Activated CD4-positive, alpha-beta T cell treated with anti-CD3 and anti-CD28 coated beads, Interleukin-2, amount 50 U/mL, for 16 hours (primary cell): ENCODE measurements at places on chromosomes 6 and 20.

GRCh38 chr6:87289571-87289970 lies 32.8 kb upstream of the SMIM8 start:
- DNase-seq, result no peak

DNA sequence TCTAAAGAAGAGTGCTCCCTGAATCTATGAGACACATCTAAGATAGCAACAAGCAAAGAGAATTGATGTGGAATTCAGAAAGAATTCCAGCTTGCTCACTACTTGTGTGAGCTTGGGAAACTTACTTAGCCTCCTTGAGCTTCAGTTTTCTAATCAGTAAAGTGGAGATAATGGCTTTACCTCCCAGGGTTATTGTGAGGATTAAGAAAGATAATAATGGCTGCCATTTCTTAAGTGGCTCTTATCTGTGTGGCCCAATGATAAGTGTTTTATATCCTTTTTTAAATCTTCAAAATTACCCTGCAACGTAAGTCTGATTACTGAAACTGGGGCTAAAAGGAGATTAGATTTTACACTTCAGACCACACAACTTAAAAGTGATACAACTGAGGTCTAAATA lies 418.5 kb downstream of the LMBRD1 start:
- no peak for DNase-seq

DNA sequence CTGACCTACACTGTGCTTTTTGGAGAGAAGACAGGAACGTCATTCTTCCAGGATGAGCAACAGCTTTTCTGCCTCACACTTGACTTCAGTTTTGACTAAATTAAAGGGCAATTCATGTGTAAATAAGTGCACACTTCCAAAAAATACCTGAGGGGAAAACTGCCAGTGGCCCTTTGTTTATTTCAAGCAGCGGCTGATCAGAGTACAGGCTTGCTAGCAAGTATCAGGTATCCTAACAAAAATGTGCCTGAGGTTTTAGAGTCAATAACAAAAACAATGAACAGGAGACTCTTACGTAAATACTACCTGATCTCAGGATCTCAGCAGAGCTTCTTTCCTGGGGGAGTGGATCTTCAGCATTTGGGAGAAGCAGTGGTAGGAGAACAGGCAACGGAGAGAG lies 12.4 kb downstream of the LY86 start:
- no peak for DNase-seq

DNA sequence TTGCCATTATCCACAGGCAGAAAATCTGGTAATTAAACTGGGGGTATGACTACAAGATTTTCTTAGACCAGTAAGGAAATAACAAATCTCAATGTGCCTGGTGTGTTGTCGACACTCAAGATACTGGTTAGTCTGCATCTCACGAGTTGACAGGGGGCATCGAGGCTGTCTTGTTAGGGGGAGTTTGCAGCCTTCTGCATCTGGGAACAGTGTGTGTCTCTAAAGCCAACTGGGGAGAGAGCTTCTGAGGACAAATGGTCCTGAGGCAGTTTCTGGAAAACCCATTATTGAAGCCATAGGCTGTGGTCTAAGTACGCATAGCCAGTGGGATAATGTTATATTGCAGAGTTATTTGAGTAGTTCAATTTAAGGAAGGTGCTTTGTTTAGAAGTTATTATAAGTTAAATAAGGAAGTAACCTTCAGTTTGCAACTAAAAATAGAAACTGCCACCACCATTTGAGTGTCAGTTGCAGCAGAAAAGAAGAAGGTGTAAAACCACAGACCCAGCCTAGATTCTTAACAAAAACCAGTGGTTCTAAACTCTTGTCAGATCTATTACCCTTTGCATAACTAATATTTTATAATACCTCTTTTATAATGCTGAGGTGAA lies 15.4 kb upstream of the MAPK13 start:
- peak; percentile 32 for DNase-seq

GRCh38 chr6:76764057-76764456 lies 691.6 kb upstream of the IMPG1 start:
- no peak for DNase-seq

- DNase-seq, result no peak
Observed at GRCh38 chr6:116106146-116106545, 5.5 kb downstream of the NT5DC1 start.

DNA sequence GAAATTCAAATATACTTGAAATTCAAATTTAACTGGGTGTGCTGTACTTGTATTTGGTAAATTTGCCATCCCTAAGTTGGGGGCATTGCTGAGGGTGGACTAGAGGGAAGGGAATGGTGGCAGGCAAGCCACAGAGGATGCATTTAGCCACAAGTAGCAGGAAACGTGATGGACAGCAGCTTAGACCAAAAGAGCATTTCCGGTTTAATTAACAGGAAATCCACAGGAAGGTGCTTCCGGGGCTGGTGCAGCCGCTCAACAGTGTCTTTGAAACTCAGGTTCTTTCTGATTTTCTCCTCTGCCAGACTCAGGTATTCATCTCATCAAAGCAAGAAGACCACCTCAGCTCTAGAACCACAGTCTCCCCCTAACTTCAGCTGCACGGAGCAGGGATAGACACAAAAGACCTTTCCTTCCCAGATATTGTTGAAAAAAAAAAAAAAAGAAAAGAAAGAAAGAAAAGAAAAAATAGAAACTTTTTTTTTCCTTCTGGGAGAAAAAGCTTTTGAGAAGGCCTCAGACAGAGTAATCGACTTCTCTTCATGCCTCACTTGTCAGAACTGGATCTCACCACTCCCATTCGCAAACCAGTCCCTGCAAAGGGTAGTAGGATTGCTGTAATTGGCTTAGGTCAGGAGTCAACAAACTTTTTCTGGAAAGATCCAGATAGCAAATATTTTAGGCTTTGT lies 8.0 kb upstream of the BCAS1 start:
- peak; percentile 58 for DNase-seq

GRCh38 chr6:54040545-54040944 lies 70.7 kb upstream of the MLIP start:
- DNase-seq, result no peak

- no peak for DNase-seq
Observed at GRCh38 chr6:21133901-21134300, 459.6 kb upstream of the SOX4 start.

- no peak for DNase-seq
Observed at GRCh38 chr6:132746048-132746447, 11.7 kb downstream of the VNN2 start.

DNA sequence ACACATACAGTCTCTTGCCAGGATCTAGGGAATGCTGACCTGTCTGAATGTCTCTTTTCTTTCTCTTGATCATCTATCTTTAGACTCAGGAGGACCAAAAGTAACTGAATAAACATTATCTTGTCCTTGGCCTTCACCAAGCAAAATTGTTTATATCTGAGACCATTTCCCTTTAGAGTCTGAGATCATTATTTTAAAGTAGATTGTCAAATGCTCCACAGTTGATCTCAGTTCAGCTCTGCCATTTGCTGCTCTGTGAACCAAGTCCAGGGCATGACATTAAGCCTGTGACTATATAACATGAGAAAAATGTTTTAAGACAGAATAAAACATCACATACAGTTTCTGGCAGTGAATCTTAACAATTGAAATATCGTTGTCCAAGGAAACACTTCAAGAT lies 148.3 kb upstream of the NRSN1 start:
- DNase-seq, result no peak

DNA sequence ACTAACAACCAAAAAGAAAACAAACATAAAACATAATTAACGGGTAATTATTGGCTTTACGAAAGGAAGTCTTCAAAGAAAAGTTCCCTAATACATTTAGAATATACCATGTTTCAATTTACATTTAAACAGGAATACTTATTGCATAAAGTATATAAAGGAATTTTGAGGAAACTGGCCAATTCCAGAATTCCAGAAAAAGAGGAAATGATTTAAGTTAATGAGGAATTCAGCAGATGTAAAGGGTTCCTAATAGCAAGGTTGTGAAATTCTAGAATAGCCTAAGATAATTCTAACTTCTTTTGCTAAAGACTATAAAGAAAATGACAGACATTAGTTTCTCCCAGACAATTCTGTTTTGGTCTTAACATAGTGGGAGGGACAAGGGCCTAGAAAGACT lies 35.0 kb downstream of the DTNBP1 start:
- no peak for DNase-seq

DNA sequence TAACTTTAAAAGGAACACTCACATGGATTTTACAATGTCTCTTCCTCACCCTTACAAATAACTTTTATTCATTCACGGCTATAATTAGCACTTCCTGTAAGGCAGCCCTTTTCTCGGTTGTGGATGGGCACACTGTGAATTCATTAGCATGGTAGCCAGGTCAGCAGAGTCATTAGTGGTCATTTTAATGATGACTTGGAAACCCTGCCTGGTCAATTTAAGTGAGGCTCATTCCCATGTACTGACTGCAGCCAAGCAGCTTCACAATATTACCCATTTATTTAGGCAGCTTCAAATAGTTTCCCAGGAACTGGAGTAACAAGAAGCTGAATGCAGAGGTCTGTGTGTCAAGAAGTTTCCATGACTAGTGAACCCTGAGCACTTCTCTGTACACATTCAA lies 248.8 kb downstream of the KHDC1L start:
- no peak for DNase-seq

DNA sequence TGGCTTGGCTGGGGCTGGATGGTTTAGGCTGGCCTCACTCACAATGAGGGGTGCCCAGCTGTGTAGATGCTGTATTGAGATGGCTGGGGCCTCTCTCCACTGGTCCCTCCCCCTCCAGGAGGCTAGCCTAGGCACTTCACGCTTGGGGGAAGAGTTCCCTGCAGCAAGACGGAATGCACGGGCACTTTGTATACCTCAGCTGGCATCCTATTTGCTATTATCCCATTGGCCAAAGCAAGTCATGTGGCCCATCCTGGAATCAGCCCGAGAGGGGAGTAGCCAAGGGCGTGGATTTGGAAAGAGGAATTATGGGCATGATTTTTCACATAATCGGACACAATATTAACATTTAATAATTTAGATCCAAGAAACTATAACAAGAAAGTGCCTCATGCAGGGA lies 64.3 kb downstream of the ISM1 start:
- no peak for DNase-seq

- DNase-seq, result no peak
Observed at GRCh38 chr20:40770564-40771307, 81.7 kb upstream of the MAFB start.

GRCh38 chr20:16760431-16761304 lies 12.5 kb downstream of the OTOR start:
- DNase-seq, result no peak

GRCh38 chr6:166032366-166033200 lies 135.1 kb downstream of the TBXT start:
- no peak for DNase-seq

- no peak for DNase-seq
Observed at GRCh38 chr6:143708889-143709288, 31.1 kb downstream of the PHACTR2 start.

GRCh38 chr6:11815231-11815630 lies 36.6 kb upstream of the ADTRP start:
- no peak for DNase-seq

- DNase-seq, result no peak
Observed at GRCh38 chr6:159969204-159969912, 476 bp downstream of the IGF2R start.

DNA sequence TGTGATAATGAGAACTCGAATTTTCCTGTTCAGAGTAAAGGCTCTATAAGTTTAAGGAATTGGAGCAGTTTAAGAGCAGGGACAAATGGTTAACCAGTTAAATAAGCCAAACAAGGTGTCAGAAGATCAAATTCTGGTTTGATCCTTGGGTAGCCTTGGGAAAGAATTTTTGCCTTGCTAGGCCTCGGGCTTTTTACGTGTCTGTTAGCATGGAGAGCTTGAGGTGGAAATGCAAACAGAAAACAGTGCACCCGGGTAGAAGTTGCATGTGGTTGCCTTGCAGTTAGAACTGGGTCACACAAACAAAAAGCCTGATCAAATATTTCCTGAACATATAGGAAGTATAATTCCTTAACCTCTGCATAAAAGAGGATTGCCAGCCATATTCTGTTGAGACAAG lies 58.3 kb downstream of the RIN2 start:
- no peak for DNase-seq

GRCh38 chr20:4782378-4782772 lies 60.7 kb downstream of the PRND start:
- no peak for DNase-seq

- no peak for DNase-seq
Observed at GRCh38 chr6:128240024-128240428, 280.4 kb downstream of the PTPRK start.

DNA sequence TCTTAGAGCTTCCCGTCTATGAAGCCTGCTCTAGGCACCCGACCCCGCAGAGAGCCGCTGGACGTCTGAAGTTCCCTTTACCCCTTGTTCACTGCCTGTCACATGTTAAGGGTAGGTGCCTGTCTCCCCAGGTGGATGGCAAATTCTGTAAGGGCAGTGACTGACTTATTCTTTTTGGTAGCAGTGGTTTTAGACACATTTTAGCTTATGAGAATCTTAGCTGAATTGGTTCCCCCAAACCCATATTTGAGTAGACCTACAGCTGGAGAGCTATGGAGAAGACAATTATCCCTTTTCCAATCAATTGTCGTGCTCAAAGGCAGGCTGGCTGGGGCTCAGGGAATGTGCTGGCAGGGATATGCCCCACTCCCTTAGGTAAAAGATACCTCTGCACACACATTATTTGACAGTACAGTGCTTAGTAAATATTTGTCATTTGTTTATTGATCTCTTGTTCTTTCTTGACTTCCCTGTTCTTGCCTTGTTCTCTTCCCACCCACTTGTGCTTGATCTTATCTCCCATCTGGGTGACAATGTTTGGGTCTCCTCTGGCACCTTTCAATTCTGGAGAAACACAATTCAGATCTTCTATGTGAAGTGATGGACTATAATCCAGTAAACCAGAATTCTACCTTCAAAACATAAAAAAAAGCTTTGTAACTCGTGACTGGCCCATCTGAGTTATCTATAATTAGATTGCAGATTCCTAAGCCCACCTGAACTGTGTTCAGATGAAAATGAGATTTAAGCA lies 114.3 kb upstream of the SLC2A12 start:
- no peak for DNase-seq

- no peak for DNase-seq
Observed at GRCh38 chr6:43310134-43310533, 1.5 kb upstream of the CRIP3 start.

DNA sequence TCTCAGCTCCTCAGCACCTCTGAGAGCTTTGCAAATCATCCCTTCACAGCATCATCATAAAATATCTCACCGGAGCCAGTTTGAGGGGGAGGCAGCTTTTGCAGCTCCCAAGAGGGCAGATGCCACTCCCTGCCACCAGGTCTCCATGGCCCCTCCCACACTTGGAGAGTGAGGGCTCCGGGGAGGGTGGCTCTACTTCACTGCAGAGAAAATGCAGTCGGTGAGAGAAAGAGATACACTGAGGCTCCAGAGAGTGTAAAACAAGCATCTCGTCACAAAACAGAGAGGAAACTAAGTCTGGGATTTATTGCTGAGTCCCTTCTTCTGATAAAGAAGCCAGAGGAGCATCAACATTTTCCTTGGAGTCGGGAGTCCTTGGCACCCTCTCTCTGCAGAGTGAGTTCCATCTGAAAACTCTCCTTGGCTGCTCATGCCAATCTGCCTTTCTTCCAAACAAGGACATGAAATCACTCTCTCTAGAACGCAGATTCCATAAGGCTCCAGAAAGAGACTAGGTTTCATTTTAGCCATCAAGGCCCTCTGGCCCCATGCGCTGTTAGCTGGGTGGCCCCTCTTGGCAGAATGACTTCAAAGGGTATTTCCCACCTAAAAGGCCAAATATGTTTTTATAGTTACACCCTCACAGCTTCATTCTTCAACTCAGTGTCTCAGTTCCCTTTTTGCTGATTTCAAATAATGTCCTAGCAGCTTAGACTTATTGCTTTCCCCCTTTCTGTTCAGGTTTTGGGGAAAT lies 70.6 kb upstream of the F13A1 start:
- no peak for DNase-seq

GRCh38 chr6:159416891-159417560 lies 247.8 kb downstream of the FNDC1 start:
- DNase-seq, result no peak

- DNase-seq, result no peak
Observed at GRCh38 chr20:19257865-19258264, 45.4 kb downstream of the SLC24A3 start.
